Heart left ventricle (tissue), 16 donors: ENCODE measurements at places on chromosomes 3 and 15. TPM values are rescaled to one million over a fixed set of nuclear protein-coding genes. Genes with fewer than 3 reads are reported as not detected.

The FANCD2OS gene
- total RNA-seq: not detected

The RLBP1 gene
- not detected for total RNA-seq

The SLC28A1 gene
- total RNA-seq: 0.32 TPM

The PDZRN3 gene
- total RNA-seq: 104 TPM

The ARHGAP11A gene
- total RNA-seq: 2.2 TPM

The CGGBP1 gene
- total RNA-seq: 50.3 TPM

The SEMA3B gene
- 12.9 TPM for total RNA-seq

DNA sequence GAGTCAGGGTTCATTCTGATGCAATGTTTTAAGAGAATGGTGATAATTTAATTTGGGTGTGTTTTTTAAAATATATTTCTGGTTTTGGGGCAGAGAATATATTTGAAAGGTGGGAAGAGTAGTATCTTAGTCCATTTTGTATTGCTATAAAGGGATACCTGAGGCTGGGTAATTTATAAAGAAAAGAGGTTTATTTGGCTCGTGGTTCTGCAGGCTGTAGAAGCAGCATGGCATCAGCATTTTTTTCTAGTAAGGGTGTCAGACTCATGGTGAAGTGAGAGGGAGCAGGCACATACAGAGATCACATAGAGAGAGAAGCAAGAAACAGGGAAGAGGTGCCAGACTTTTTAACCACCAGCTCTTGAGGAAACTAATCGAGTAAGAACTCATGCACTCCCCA is 152.7 kb downstream of the SHOX2 start:
- DNase-seq: no peak
- H3K27ac ChIP-seq: no peak overlapping the region
- H3K36me3 ChIP-seq: no peaks in the 10 kb centered on the region
- peaks cover 11% of the 10 kb centered on the region for H3K27me3 ChIP-seq
- no peak overlapping the region for H3K4me3 ChIP-seq
- no peaks in the 10 kb centered on the region for H3K4me1 ChIP-seq

DNA sequence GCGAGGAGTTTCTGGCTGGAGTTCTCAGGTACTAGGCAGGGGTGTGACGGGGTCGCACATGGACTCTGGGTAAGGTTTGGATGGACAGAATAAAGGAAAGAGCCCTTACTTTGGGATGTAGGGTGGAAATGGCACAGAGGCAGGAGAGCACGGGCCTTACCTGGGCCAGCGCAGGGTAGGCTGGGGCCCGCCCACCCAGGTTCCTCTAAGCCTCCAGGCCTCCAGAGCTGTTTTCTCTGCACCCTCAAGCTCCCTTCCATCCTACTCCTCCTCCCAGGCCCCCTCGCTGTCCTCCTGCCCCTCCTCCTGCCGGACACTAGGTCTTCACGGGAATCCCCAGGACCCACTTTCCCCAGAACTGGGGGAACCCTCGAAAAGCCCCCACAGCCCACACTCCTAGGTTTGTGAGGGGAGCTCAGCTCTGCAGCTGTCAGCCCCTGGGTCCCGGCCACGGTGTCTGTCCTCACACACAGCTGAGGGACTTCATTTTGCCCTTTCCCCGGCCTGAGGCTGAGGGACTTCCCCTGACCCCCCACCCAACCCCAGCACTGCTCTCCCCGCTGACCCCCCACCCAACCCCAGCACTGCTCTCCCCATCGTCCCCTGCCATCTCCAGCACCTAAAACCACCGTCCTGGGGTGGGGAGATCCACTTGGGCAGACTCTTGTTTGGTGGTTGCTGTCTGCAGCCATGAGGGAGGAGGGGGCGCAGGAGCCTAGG is 53.0 kb upstream of the PCSK6 start:
- H3K27me3 ChIP-seq: no peaks in the 10 kb centered on the region
- no peaks in the 10 kb centered on the region for H3K36me3 ChIP-seq
- no peaks in the 10 kb centered on the region for H3K4me1 ChIP-seq
- no peak overlapping the region for H3K4me3 ChIP-seq
- H3K27ac ChIP-seq: no peak overlapping the region

DNA sequence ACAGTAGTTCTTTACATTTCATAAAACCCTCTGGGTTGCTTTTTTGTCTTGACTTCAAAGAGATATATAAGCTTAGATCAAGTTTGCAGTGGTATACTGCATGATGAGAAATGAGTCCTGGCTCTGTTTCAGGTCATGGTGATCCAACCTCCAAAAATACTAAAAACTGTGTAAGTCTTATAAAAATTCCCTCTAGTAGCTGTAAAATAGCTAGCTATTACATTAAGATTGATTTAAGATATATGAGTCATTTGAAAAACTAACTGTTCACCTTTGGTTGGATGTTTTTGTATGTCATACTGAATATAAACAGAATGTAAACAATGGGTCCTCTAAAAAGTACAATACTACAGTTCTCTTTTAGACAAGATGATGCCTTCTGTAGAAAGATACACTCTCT is 879.2 kb downstream of the ROBO1 start:
- H3K4me3 ChIP-seq: no peak overlapping the region
- DNase-seq: no peak
- no peak overlapping the region for H3K27ac ChIP-seq
- H3K27me3 ChIP-seq: no peaks in the 10 kb centered on the region
- H3K36me3 ChIP-seq: no peaks in the 10 kb centered on the region
- H3K4me1 ChIP-seq: peaks cover 7% of the 10 kb centered on the region

DNA sequence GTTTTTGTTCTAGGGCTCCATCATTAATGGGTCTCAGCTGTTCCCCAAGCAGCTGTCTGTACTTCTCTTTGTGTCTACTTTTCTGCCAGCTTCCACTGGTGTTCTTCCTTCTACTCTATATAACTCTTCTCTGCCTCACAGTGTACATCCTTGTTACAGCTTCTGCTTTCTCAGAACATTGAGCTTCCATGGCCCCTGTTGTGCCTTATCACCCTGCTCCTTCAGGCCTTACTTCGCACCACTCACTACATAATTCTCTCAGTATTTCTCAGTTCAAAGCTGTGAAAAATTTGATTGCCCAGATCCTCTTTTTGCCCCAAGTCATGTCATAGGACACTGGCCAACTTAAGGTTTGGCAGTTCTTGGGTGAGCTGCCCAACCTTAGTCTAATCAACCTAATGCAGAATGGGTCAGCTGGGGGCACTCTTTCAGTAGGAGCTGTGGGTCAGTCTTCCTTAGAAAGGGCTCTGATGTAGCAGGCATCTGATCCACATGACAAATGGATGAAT is 28.9 kb downstream of the CSTA start:
- H3K27me3 ChIP-seq: no peaks in the 10 kb centered on the region
- H3K4me1 ChIP-seq: no peaks in the 10 kb centered on the region
- no peak overlapping the region for H3K4me3 ChIP-seq
- DNase-seq: no peak
- peaks cover 13% of the 10 kb centered on the region for H3K36me3 ChIP-seq

GRCh38 chr3:82103241-82103640 is 341.8 kb upstream of the GBE1 start:
- H3K27ac ChIP-seq: no peak overlapping the region
- no peaks in the 10 kb centered on the region for H3K4me1 ChIP-seq
- H3K27me3 ChIP-seq: no peaks in the 10 kb centered on the region
- H3K36me3 ChIP-seq: no peaks in the 10 kb centered on the region
